Liver (tissue), 10 donors: ENCODE measurements at places on chromosomes 2 and 18. TPM values are rescaled to one million over a fixed set of nuclear protein-coding genes. Genes with fewer than 3 reads are reported as not detected.

LIMS4 gene
- 0.56 TPM for total RNA-seq

LMAN2L gene
- total RNA-seq: 15.1 TPM

AFF3 gene
- total RNA-seq: 3.5 TPM

ASB18 gene
- total RNA-seq: not detected

PSMA8 gene
- 0.14 TPM for total RNA-seq

CXCR1 gene
- total RNA-seq: 1.8 TPM

WNT10A gene
- 0.08 TPM for total RNA-seq

DNA sequence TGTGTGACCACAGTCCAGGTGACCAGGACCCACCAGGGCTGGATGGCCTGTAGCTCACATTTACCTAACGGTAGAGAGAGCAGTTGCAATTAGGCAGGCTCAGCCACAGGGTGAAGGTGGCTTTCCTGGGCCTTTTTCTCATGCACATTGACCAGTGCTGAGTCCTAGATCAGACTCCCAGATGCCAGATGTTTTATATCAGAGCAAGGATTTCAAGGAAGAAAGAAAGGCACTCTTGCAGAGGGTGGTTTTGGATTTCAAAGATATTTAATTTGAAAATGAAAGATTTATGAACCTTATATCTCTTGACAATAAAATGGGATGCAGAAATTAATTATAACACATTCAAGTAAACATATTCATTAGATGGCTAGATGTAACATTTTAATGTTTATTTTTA lies 694.2 kb upstream of the GYPC start:
- DNase-seq: no peak

GRCh38 chr2:235002198-235003095 lies 50.6 kb downstream of the SH3BP4 start:
- DNase-seq: no peak

DNA sequence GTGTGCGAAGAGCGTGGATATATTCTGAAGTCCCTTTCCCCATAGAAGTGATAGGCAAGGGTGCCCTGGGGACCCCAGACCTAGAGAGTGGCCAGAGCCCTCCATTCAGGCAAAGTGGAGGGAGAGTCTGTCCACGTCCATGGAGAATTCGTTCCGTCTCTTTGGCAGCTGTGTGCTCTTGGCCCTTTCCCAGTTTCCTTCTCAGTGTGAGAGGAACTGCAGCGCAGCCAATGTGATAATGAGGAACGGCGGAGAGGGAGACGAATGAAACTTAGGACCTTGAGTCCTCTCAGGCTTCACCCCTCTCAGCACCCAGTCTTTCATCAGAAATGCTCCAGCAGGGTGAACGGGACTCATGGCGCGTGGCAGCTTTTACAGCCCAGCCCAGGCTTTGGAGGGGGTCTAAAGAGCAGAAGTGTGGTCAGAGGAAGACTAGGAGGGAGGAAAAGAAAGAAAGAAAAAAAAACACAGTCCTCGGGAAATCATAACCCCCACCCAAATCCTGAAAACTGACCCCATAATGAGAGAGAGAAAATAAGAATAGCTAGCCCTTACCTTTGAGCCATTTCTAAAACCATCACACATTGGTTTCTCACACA lies 95.0 kb upstream of the RIOK3 start:
- DNase-seq: no peak

DNA sequence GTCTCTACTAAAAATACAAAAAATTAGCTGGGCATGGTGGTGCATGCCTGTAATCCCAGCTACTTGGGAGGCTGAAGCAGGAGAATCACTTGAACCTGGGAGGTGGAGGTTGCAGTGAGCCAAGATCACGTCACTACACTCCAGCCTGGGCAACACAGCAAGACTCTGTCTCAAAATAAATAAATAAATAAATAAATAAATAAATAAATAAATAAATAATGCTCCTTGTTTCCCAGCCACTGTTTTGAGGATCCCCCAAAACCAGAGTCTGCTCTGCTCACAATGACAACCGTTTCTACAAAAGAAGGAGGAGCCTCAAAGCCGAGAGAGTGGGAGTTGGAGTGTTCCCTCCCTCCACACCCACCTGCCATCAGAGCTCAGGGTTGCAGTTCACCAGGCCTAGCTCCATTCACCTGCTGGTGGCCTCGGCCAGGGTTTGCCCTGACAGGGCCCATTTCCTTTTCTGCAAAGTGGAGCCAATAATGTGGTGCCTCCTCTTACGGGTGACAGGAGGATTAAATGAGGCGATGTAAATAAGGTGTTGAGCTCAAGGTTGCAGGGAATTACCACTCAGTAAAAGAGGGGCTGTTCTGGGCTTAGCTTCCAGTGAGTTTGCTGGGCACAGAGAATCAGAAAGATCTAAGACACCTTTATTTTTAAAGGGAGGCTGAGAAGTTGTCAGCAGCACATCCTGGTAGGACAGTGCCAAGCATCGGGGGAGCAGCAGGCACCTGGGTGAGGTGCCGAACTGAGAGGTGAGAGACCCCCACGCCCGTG lies 25.5 kb downstream of the CRACDL start:
- no peak for DNase-seq

DNA sequence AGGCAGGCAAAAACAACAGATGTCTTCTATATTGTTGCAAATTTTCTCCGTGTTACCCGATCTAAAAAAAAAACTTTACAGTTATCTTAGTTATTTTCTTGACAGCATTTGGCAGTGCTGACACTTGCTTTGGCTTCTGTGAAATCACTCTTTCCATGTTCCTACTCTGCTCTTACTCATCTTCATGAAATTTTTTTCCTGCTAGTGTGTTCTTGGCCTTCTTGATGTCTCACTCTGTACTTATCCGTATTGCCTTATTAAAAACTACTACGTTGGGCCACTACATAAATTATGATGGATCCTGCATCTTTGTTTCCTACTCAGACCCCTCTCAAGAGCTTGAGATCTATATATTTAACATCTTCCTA lies 134.4 kb downstream of the IKZF2 start:
- DNase-seq: no peak

- no peak for DNase-seq
Measured at GRCh38 chr2:128491692-128492244, 173.1 kb upstream of the HS6ST1 start.

GRCh38 chr2:141068053-141068682 lies 1062.6 kb downstream of the LRP1B start:
- no peak for DNase-seq

GRCh38 chr2:172677363-172677762 lies 58.3 kb upstream of the RAPGEF4 start:
- DNase-seq: no peak

DNA sequence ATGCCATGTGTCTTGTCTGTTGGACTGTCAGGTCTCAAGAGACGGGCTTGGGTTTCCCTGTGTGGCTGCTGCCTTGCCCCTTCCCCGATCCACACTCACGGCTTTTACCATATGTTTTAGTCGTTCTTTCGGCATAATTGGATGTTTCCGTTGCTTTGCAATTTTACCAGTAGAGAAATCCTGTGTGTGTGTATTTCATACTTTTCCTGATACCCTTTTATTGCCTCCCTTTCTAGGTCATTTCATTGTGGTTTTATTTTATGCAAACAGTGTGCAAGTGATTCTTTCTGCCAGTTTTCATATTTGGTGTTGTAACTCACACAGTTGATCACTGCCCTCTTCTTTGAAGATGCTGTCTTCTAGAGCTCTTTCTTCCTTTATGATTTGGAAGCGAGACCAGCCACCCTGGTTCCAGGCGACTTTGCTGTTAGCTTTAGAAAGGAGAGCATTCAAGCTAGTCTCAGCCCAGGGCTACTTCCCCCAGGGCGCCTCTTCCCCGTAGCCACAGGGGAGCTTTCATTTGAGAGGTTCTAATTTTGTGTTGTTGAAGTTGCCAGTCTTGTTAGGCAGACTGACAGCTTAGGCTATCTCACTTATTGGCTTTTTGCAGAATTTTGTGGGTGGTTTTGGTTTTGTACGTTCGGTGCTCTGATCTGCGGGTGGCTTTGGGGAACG lies 17.0 kb downstream of the SH3BP4 start:
- no peak for DNase-seq

GRCh38 chr2:62505750-62506420 lies at the start of gene TMEM17:
Gene TMEM17, minus strand, starts transcription at chr2:62506195. Its CDS starts 66 bp downstream, at chr2:62506129.
- DNase-seq: peak; percentile 90

DNA sequence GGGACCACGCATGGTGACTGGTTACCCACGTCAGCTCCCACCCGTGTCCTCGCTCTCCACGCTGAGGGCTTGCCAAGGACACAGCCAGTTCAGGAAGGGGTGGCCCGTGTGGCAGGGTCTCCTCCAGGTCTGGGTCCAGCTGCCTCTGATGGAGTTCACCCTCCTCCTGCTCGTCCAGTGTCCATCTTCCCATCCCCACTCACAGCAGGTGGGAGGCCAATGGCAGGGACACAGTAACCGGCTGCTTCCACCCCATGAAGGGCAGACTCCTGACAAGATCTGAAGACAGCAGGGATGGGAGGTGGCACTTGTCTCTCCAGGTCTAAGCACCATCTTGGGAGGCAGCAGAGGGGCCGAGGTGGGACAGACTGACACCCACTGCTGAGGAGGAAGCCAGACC lies 106.4 kb downstream of the NDUFA10 start:
- DNase-seq: no peak

- DNase-seq: no peak
Measured at GRCh38 chr2:140589696-140590095, 1541.1 kb downstream of the LRP1B start.

- no peak for DNase-seq
Measured at GRCh38 chr18:8882632-8883408, 177.5 kb downstream of the MTCL1 start.

GRCh38 chr2:100556746-100557145 lies 6.0 kb upstream of the PDCL3 start:
- no peak for DNase-seq

DNA sequence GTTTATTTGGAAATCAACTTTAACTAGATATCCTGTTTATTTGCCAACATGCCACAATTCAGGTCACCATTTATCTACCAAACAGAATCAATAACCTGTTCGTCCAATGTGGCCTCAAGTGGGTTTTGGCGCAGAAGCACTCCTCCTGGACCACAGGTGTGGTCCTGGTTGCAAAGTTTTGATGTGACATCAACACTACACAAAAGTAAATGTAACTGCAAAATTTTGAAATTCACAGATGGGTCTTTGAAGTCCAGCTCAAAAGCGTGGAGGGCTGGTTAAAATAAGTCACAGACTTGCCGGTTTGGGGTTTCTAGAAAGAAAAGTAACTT lies 474 bp upstream of the GCA start:
- DNase-seq: no peak

GRCh38 chr2:218063896-218064295 lies 5.2 kb upstream of the RUFY4 start:
- DNase-seq: no peak

- DNase-seq: no peak
Measured at GRCh38 chr2:221347471-221347870, 224.6 kb downstream of the EPHA4 start.

DNA sequence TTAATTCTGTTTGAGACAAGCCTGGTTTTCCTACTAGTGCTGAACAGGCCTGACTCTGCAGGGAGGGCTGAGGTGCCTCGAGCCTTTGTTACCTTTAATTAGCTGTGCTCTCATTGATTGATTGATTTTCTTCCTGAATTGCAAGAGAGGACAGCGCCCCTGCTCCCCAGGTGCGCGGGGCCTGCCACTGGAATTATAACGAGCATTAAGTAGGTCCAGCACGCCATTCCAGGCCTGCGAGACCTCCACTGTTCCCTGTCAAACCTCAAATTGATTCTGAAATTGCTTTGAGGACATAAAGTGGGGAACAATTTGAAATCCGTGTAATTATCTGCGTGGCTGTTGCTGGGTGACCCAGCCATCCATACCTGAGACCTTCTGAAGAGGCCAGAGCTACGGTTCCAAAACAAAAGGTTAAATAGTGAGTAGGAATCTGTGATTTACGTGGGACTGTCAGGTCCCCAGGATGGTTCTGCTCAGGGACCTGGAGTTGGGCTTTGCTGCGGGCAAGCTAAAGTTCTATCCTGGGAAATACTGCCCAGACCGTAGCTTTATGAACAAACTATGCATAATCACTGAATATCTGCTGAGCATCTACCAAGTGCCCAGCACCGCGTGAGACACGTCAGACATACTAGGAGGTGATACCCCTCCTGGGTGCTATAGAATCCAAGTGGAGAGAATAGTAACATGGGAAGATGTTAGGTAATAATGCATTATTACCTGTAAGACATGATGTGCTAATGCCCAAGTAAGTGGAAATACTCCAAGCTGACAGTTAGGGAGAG lies 104.1 kb downstream of the ZBTB7C start:
- DNase-seq: no peak

- DNase-seq: no peak
Measured at GRCh38 chr2:9232886-9233285, 26.3 kb downstream of the ASAP2 start.

DNA sequence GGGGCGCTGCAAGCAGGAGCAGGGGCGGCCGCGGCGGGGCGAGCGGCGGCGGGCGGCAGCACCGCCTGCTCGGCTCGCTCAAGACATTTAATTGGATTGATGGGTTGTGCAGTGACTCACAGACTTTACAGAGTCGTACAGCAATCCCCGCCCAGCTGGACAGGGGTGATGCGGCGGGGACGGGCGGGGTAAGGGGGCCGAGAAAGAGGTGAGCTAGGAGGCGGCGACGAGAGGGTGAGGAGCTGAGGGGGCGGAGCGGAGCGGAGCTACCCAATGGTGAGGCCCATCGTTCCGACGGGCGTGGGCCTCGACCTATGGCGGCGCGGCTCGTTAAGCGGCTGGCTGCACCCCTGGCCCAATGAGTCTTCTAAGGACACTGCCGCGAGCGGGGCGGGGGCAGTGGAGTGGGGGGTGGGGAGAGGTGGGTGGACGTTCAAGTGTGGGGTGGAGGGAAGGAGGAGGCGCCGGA lies 97.1 kb upstream of the SERTAD2 start:
- peak; percentile 97 for DNase-seq

DNA sequence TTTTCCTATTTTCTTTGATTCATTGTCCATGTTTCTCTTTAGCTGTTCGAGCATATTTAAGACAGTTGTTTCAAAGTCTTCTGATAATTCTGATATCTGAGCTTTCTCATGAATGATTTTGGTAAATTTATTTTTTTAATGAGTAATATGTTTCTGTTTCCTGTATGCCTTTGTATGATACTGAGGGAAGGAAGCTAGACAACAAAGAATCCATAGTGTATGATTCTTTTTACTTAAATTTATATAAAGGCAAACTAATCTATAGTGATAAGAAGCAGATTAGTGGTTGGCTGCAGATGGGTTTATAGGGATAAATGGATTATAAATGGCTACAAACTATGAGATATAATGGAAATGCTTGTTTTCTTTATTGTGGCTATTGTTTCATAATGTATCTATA lies 352.7 kb upstream of the CDH2 start:
- no peak for DNase-seq

DNA sequence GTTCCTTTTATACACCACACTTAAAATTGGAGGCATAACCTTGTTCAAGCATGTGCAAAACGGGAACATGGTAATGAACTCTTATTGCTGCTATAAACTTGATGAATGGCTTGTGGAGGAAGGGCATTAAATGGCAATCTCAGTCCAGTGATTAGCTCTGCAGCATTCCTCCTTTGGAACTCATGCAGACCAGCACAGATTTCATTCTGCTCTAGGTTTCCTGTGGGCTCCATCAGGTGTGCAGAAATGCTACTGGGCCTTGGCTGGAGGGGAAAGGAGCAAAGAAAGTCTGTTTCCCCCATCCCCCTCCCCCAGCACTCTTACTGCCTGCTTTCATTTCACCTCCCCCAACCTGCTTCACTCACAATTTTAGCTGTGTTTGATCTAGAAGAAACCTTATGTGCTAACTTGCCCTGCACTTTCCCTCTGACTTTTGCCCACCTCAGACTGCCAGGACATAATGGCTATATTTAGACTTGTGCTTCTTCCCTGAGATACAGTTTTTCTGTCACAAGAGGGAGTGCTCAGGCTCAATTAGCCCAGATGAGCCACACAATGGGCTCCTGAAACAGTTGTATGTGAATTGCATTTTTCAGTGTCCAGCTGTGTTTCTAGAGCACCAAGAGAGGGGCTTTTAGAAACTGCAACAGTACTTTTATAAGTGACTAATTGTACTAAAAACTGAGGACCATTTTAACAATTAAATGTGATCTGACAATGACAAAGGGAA lies 109.8 kb downstream of the FSHR start:
- DNase-seq: no peak
